ENCODE measurements at places on chromosomes 5 and 9.

DNA sequence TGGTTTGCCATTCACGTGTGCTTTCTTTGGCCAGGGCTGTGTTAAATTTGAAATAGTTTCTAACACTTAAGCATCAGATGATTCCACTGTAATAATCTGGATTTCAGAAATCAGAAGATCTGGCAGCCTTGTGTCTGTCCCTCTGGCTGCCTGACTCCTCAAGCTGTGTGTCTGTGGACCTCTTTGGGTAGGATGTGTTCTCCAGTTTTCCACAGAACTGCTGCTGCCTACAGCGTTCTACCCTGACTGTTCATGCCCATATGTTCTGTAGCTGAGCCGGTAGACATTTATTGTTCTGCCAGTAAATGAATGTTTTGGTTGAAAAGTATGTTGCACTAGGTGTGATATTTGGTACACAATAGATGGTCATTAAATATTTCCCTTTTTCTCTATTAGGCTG is 81.3 kb downstream of the SH3GL2 start:
- DNase-seq, result no peak

DNA sequence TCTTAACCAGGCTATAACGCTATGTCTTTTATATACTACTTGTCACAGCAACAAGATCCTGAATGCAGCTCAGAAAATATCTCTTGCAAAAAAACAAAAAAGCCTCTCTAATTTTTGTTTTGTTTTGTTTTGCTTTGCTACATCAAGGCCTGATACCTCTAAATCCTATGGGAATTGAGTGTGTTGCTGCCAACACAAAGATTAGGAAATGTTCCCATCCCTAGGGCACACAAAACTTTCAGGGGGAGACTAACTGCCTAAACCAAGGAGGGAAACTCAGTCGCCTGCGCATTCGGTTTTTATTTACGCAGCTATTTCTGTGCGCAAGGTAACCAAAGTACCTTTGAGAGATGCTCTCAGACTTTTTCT is 1.7 kb downstream of the SSBP2 start:
- DNase-seq, result no peak

DNA sequence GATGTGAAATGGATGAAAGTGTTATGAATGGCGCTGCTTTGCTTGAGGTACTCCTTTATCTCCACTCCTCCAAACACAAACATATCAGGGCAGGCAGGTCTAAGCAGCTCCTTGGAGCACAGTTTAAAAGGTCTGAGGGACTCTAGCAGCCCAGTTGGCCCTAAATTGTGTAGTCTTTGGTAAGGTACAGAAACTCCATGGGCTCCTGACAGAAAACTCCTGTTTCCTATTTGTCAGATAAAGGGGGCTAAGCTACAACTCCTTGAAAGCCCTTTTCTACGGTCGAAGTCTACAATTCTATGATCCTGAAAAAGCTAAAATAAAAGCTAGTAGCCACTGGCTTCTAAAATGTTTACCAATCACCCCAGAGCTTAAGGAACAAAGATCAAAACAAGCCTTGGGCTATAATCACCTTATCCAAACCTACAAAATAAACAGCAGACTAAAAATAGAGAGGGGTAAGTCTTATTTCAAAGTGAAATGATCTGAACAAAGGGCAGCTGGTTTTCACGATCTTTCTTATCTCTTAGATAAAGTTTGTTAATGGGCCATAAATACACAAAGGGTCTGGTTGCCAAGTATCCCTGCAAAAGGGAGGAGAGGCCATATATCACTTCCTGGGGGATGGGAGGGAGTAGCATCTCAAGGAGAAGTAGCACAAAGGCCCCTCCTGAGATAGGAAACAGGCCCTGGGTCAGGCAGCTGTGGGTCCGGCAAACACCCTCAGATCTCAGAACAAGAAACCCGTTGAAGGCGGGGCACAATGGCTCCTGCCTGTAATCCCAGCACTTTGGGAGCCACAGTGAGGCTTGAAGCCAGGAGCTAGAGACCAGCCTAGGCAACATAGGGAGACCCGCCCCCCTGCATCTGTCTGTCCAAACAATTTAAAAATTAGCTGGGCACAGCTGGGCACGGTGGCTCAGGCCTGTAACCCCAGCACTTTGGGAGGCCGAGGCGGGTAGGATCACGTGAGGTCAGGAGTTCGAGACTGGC is 28.3 kb upstream of the DENND4C start:
- DNase-seq, result peak; percentile 33

DNA sequence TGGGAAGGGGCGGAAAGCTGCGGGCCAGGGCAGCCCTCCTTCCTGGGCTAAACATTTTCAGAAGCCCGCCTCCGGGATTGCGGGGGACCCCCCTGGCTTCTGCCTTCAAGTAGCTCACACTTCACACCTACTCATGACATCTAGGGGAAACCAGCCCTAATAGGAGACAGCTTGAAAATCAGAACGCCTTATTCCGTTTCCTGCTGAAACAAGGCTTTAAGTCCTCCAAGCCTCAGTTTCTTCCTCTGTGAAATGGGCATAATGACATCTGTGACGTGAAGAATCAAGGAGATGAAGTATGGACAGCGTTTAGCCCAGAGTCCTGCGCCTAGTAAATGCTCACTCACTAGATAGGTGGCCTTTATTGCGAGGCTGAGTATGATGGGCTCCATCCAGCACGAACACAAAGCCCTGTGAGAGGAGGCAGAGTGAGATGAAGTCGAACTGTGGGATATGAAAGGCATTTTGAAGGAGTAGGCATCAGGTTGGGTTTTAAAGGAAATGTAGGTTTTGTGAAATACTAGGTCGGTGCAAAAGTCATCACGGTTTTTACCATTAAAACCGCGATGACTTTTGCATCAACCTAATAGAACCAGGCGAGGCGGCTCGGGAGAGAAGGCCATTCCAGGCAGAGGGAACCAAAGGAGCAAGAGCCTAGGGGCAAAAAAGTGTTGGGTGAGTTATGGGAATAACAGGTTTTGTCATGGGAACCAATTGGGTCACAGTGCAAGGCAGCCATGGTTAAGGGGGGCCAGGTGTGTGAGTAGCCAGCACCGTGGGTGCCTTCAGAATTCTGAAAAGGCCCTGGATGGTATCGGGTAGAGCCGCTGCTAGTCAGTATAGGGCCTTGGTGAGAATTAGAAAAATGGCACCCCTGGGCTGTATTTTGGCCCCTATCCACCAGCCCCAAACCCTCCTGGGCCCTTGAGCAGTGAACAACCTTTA is 1.0 kb upstream of the TSC1 start:
- peak; percentile 31 for DNase-seq

DNA sequence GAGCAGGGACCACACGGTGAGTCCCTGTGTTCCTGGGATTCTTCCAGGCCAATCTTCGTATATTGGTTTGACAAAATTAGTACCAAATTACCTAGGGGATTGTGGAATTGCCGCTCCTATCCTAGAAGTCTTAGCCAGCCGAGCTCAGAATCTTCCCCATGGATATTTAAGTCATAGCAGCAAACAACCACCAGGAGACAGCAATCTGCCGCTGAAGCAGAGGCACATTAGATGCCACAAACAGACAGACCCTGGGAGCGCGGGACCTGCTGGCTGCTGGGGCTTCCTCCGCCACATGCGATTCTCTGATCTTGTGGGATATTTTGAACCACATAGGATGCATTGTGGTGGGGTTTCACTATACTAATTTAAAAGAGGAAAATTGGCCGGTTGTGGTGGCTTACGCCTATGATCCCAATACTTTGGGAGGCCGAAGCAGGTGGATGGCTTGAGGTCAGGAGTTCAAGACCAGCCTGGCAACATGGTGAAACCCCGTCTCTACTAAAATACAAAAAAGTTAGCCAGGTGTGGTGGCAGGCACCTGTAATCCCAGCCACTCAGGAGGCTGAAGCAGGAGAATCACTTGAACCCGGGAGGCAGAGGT is 31.7 kb upstream of the ZBTB43 start:
- peak; percentile 82 for DNase-seq

DNA sequence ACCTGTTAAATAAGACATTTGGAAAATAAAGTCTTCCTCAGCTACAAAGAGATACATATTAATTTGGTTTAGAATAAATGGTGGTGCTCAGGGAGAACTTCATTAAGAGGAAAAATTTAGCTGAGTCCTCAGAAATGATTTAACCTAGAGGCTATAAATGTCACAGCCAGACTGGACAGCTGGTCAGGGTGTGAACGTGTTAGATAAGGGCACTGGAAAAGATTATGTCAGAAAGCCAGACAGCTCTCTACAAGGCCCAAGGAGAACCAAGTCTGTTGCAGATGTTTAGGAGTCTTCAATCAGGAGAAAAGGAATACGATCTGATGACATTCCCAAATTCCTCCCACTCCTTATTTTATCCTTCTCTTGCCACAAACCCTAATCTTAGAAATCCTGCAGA is 265.2 kb downstream of the MAT2B start:
- DNase-seq, result no peak

- DNase-seq, result no peak
These were observed 53.5 kb upstream of the NFIL3 start for GRCh38 chr9:91477106-91477505.

- DNase-seq, result no peak
These were observed 72.5 kb upstream of the GPR151 start for GRCh38 chr5:146588331-146589027.

DNA sequence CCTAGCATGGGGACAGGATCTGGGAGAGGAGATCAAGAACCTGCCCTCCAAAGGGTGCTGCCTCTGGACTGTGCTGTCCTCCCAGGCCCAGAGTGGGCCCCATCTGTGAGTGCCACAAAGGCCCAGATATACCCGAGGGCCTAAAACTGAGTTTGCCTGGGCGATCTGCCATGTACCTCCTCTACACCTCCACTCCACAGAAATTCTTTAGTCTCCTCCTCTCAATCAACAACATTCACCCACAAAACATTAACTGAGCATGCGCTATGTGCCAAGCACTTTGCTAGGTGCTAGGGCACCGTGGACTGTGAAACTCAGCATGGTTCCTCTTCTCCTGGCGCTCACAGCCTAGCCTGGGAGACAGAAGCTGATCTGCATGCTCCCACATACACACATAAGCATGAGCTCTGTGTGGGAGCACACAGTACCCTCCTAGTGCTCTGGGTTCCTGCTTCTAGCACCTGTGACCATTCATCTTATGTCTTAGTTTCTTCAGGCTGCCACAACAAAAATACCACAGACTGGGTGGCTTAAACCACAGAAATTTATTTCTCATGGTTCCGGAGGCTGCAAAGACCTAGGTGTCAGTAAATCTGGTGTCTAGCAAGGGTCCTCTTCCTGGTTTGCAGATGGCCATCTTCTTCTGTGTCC is 82.0 kb upstream of the FSTL4 start:
- DNase-seq, result no peak

GRCh38 chr9:92292338-92293074 is 991 bp downstream of the IARS1 start:
- no peak for DNase-seq

GRCh38 chr9:4048441-4048840 is 251.4 kb downstream of the GLIS3 start:
- no peak for DNase-seq

- DNase-seq, result no peak
These were observed 324.7 kb upstream of the GRAMD2B start for GRCh38 chr5:126098330-126099017.

- peak; percentile 47 for DNase-seq
These were observed 224.1 kb upstream of the ISL1 start for GRCh38 chr5:51159164-51159563.

GRCh38 chr5:33726422-33727165 is 165.2 kb downstream of the ADAMTS12 start:
- DNase-seq, result no peak

- DNase-seq, result no peak
These were observed 156.6 kb upstream of the DMRT1 start for GRCh38 chr9:684941-685340.

DNA sequence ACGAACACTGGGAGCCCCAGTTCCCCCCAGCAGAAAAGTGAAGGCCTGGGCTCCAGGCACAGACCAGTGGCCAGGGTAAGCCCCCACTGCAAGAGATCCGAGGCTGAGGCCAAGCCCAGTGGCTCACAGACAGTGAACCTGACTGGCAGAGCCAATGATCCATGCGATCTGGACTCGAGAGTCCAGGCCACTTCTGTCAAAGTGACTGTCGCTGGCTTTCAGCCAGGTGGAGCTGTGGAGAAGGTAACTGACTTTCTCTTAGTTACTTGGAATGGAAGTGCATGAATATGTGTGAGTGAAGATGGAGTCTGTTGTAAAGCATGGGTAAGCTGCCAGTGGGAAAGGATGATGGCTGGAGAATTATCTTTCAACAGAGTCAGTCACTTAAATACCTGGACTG is 99.7 kb downstream of the GOLPH3 start:
- DNase-seq, result peak; percentile 51

GRCh38 chr5:141882594-141883183 is 4.5 kb upstream of the PCDH1 start:
- peak; percentile 77 for DNase-seq

GRCh38 chr9:37295796-37296195 is 126.7 kb upstream of the GRHPR start:
- peak; percentile 17 for DNase-seq

- no peak for DNase-seq
These were observed 449.3 kb downstream of the PRR16 start for GRCh38 chr5:120913396-120913795.

- peak; percentile 99 for DNase-seq
These were observed at the start of gene HDHD3 for GRCh38 chr9:113376634-113377567. Gene HDHD3 (minus strand): TSS chr9:113376986. CDS start chr9:113374354, 2,632 bp downstream.

- DNase-seq, result no peak
These were observed 12.2 kb upstream of the GPR151 start for GRCh38 chr5:146528236-146528635.

- DNase-seq, result no peak
These were observed 171.6 kb upstream of the OTULINL start for GRCh38 chr5:14410068-14410393.

DNA sequence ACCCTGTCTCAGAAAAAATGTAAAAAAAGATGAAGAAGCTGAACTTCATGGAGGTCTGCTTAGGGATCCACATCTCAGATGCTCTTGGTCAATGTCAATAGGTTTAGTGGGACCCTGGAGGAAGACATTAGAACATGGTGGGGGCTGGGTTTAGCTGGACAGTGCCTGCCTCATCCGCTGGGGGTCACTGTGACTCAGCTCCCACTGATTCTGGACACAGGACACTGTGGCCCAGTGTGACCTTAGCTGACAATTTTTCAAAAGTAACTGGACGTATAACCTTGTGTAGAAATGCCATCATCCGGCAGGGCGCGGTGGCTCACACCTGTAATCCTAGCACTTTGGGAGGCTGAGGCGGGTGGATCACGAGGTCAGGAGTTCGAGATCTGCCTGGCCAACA is 7.3 kb upstream of the HNRNPAB start:
- DNase-seq, result peak; percentile 72

- peak; percentile 75 for DNase-seq
These were observed 438 bp upstream of the ARSI start for GRCh38 chr5:150303070-150303615.

- DNase-seq, result no peak
These were observed 158.7 kb upstream of the KLF4 start for GRCh38 chr9:107648153-107648715.

- DNase-seq, result peak; percentile 33
These were observed 557 bp upstream of the IL3 start for GRCh38 chr5:132059696-132060500.
